ENCODE measurements at places on chromosomes 1 and 21.

GRCh38 chr1:184818646-184819045 is 64.0 kb upstream of the EDEM3 start:
- no peak for DNase-seq

- no peak for DNase-seq
These were observed 14.5 kb downstream of the CFHR4 start for GRCh38 chr1:196902344-196902743.

DNA sequence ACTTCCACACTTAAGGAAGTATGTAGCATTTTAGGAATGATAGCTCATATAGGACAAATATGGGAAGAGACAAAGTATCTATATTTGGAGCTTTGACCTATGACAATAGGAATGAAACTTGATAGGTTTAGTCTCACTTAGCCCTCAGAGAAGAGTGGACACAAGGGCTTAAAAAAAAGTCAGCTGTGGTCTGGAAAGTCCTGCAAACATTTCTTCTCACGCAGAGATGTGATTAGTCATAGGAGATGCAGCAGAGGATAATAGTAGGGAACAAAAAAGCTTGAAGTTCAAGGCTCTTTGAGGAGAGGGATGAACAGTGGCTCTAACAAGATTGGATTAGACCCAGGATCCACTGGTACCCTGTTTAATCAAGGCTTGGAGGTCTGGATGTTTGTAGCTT is 14.8 kb upstream of the RNF220 start:
- no peak for DNase-seq

GRCh38 chr1:50568782-50569181 is 145.5 kb upstream of the DMRTA2 start:
- DNase-seq = no peak

- no peak for DNase-seq
These were observed 36.2 kb upstream of the ZNF496 start for GRCh38 chr1:247367786-247368422.

DNA sequence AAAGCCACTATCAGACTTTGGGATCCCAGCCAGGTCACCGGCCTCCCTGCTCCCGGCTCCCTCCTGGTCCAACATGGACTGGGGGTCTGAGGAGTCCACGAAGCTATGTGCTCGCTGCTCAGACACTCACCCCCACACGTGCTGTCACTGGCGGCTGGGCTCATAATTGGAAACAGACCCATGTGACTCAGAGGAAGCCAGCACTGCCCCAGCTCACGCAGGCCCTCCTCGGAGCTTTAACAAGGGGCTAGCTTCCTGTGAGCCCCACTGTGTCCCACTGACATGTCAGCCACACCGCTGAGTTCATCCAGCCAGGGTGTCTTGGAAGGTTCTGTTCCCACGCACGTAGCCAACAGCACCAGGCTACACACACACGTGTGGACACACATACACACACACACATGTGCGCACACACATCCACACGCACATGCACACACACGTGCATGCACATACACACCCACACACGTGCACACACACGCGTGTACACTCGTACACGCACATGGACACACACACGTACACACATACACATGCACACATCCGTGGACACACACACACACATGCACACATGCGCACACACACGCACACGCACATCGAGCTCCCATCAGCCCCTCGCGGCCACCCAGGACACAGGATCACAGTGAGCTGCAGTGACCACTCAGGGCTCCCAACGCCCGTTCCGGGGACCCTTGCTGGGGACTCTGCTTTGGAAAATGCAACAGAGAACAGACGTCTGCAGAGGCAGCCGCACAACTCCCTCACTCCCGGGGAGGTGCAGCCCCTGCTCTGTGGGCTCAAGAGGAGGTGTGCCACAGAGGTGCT is 18.4 kb upstream of the COL6A2 start:
- no peak for DNase-seq

- DNase-seq = no peak
These were observed 110.9 kb downstream of the KCNN3 start for GRCh38 chr1:154759196-154759595.

DNA sequence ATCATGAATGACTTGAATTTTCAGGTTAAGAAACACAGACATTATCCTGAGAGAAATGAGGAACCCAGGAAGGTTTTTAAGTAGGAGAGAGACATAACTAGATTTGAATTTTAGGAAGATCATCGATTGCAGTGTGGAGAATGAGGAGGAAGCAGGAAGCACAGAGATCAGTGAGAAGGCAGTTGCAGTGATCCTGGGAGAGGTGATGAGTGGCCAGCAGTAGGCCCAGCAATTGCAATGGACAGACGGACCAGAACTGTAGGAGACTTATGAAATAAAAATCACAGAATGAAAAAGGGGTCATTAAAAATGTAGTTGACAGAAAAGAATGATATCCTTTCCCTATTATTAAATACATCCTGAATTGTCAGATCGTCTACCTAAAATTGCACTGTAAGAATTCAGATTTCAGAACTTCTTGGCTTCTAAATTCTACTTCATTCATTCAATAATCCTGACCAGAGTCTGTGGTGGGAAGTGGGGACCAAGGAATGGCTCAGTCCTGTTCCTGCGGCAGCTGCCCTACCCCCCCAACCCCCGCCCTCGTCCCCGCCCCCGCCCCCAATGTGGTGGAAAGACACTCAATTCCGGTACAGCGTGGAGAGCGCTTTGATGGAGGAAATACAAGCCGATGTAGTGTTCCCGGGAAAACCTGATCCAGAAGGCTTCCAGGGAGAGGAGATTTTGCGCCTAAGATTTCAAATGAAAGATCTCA is 35.1 kb downstream of the SLC2A1 start:
- no peak for DNase-seq

DNA sequence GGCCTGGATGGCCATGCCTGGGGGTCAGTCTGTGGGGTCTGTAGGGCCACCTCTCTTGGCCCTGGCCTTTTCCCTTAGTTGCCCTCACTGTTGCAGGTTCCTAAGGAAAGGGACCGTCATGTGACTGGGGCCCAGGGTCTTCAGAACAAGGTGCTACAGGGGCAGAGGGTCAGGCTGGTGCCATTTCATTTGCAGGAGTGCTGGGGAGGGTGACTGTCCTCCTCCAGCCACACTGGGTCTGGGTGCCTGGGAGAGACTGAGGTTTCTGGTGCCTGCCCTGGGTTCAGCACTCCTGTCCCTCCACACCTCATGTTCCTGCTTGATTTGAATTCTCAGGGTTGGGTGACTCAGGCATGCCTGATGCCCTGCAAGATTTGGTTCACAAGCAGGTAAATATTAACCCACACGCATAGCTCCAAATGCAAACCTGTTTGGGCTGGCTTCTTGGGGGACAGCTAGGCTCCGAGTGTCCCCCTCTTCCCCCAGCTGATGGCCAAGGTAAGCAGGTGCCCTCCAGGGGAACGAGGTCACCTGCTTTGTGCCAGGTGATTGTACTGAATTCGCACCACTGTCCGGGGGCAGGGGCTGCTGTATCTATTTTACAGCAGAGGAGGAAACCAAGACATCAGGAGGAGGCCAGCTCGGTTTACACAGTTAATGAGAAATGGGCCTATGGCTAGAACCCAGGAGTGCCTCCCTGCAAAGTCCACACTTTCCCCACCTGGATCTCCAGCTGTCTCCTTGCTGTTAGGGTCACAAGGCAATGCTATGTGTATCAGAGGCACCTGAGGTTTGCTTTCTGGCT is 20.3 kb downstream of the ARHGEF10L start:
- DNase-seq = no peak

DNA sequence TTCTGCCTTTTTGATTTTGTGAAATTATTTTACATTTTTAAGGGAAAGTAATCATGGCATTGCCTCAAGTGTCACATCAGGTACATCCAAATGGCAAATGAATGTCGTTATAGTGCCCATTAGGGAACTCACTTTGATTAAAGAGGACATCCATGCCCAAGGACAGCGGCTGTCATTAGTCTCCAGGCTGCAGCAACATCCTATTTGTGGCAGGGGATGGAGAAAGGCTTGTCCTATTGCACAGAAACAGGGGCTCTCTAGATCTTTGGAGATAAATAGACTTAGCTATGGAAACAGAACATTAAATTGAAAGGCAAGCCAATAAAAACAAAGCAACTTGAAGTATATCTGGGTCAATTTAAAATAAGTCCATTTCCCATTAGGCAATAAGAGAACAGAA is 439.3 kb downstream of the NEGR1 start:
- no peak for DNase-seq
